Mucosa of gallbladder (tissue), 1 donor: ENCODE measurements at places on chromosomes 11 and 22. TPM values are rescaled to one million over a fixed set of nuclear protein-coding genes. Genes with fewer than 3 reads are reported as not detected.

DNA sequence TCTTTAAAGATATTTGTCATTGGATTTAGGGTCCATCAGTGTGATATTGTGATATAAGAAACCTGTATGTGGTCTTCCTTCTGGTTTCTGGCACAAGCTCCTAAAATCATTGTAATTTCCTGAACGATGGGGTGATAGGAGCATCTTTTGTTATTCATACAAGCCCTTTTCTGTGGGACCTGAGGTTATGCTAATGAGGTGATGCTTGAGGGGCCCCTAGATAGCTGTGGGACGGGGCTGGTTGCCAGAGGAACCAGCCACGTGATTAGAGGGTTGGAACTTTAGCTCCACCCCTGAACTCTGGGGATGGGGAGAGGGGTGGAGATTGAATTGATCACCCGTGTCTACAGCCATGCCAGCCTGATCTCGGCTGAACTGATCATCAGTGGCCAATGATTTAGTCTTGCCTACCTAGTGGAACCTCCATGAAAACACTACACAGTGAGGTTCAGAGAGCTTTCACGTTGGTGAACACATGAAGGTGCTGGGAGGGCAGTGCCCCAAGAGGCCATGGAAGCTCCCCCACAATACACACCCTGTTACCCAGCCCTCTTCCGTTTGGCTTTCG lies 62.8 kb downstream of the BCR start:
- no peak for DNase-seq

GRCh38 chr11:2205214-2205720 lies 33.7 kb upstream of the TH start:
- no peak for DNase-seq

The ANO1 gene
- 228 TPM for total RNA-seq

The MS4A12 gene
- not detected for total RNA-seq
